Hair follicle dermal papilla cell (primary cell): ENCODE measurements at places on chromosomes 5 and 9. TPM values are rescaled to one million over a fixed set of nuclear protein-coding genes. Genes with fewer than 3 reads are reported as not detected.

The SERF1A gene
- total RNA-seq = 7.8 and 12.6 TPM in 2 replicates

The GRM6 gene
- total RNA-seq = under 0.01 TPM in 1 of 2 replicates, not detected in the other

The NOXA1 gene
- 0.49 and 0.65 TPM in 2 replicates for total RNA-seq

The WNT8A gene
- not detected in 2 replicates for total RNA-seq

The ZNF618 gene
- 17.1 and 20.3 TPM in 2 replicates for total RNA-seq

The IL4 gene
- total RNA-seq = not detected in 2 replicates

The CMYA5 gene
- 2.4 and 2.8 TPM in 2 replicates for total RNA-seq

The C9 gene
- 0.16 and 0.24 TPM in 2 replicates for total RNA-seq

The GPX8 gene
- 128 and 131 TPM in 2 replicates for total RNA-seq

The ORM2 gene
- not detected in 2 replicates for total RNA-seq

The SNCAIP gene
- total RNA-seq = 0.61 and 0.65 TPM in 2 replicates

The ADGRD2 gene
- not detected in 2 replicates for total RNA-seq

The UBLCP1 gene
- 21.1 and 23.3 TPM in 2 replicates for total RNA-seq

The IRX4 gene
- 0.16 TPM in 1 of 2 replicates, not detected in the other for total RNA-seq

The SPATA31D4 gene
- total RNA-seq = not detected in 2 replicates

The FOXE1 gene
- 0.12 TPM in 1 of 2 replicates, not detected in the other for total RNA-seq

The FGD3 gene
- 0.12 and 0.16 TPM in 2 replicates for total RNA-seq

The IRX2 gene
- 28.6 and 29.6 TPM in 2 replicates for total RNA-seq

The VLDLR gene
- 8.4 and 12.2 TPM in 2 replicates for total RNA-seq

The SH3RF2 gene
- 1.5 and 1.8 TPM in 2 replicates for total RNA-seq

The SMIM33 gene
- total RNA-seq = not detected in 2 replicates

The IL5 gene
- total RNA-seq = not detected in 2 replicates

The LHX3 gene
- total RNA-seq = not detected in 2 replicates

The PPIC gene
- 29.6 and 38.3 TPM in 2 replicates for total RNA-seq

The MCTP1 gene
- total RNA-seq = 2.3 and 3.4 TPM in 2 replicates

The JMY gene
- total RNA-seq = 19.6 and 23.5 TPM in 2 replicates

The PRSS3 gene
- total RNA-seq = 0.61 TPM in 1 of 2 replicates, not detected in the other

The GAPVD1 gene
- 55.4 and 63.0 TPM in 2 replicates for total RNA-seq

The DNM1 gene
- total RNA-seq = 59.6 and 119 TPM in 2 replicates

The TAF11L10 gene
- not detected in 2 replicates for total RNA-seq

The PCDHB2 gene
- 6.8 and 7.0 TPM in 2 replicates for total RNA-seq

The CCL27 gene
- not detected in 2 replicates for total RNA-seq

The ISL1 gene
- not detected in 2 replicates for total RNA-seq

The ESM1 gene
- 0.16 and 0.73 TPM in 2 replicates for total RNA-seq

The CRHBP gene
- 0.16 and 1.7 TPM in 2 replicates for total RNA-seq

The LAMC3 gene
- 1.8 and 3.7 TPM in 2 replicates for total RNA-seq

The PLAC8L1 gene
- not detected in 2 replicates for total RNA-seq

The DROSHA gene
- total RNA-seq = 28.2 and 30.2 TPM in 2 replicates

The MAMDC2 gene
- total RNA-seq = 9.9 and 27.4 TPM in 2 replicates

The GLT6D1 gene
- total RNA-seq = not detected in 2 replicates

The PGM5 gene
- 0.85 and 4.9 TPM in 2 replicates for total RNA-seq

The NDST1 gene
- 166 and 188 TPM in 2 replicates for total RNA-seq

The GABRB2 gene
- total RNA-seq = under 0.01 TPM in 1 of 2 replicates, not detected in the other

The ENTR1 gene
- 26.2 and 33.1 TPM in 2 replicates for total RNA-seq

The DNLZ gene
- total RNA-seq = 6.0 and 8.8 TPM in 2 replicates

The RASGRF2 gene
- total RNA-seq = 1.6 and 2.6 TPM in 2 replicates

The PRDM9 gene
- not detected in 2 replicates for total RNA-seq

The LCN9 gene
- total RNA-seq = not detected in 2 replicates

The PCDHGC5 gene
- 4.5 and 4.7 TPM in 2 replicates for total RNA-seq
